ENCODE measurements at places on chromosomes 1 and 21.

DNA sequence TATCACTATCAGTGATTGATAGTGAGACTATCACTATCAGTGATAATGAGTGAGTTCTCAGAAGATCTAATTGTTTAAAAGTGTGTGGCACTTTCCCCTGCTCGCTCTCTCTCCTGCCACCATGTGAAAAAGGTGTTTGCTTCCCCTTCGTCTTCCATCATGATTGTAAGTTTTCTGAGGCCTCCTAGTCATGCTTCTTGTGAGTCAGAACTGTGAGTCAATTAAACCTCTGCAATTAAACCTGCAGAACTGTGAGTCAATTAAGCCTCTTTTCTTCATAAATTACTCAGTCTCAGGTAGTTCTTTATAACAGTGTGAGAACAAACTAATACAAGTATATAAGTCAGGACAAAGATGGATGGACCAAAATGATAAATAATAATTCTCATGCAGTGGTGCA, 7.0 kb upstream of the IL23R start:
- DNase-seq = no peak

DNA sequence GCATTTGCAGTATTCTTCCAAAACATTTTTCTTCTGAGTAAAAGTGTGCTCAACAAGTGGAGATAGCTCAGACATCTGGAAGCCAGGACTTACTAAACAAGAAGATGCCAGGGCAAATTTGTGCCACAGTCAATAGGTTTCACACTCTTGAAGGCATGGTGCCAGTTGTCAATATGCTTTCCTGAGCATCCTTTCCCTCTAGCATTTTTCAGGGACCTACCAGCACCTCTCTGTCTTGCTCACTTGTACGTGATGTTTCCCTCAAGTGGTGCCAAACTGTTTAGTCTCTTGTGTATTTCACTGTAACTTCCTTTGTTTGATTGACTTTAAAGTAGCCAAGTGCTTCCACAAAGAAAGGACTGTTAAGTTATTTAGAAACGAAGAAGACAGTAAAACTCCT, 194.0 kb upstream of the SGIP1 start:
- DNase-seq = no peak

- DNase-seq = peak; percentile 53
Measured at GRCh38 chr1:3237994-3238702, 169.1 kb downstream of the PRDM16 start.

GRCh38 chr1:88825721-88826120, 65.6 kb downstream of the GTF2B start:
- no peak for DNase-seq

- no peak for DNase-seq
Measured at GRCh38 chr1:161907265-161907664, 116.4 kb downstream of the OLFML2B start.

GRCh38 chr1:85128316-85128715, 72.5 kb downstream of the SYDE2 start:
- no peak for DNase-seq

GRCh38 chr1:192763243-192763642, 45.6 kb upstream of the RGS2 start:
- no peak for DNase-seq

- no peak for DNase-seq
Measured at GRCh38 chr1:183363972-183364371, 54.2 kb downstream of the NMNAT2 start.

GRCh38 chr1:109623601-109624161, 4.0 kb downstream of the AMPD2 start:
- peak; percentile 81 for DNase-seq

DNA sequence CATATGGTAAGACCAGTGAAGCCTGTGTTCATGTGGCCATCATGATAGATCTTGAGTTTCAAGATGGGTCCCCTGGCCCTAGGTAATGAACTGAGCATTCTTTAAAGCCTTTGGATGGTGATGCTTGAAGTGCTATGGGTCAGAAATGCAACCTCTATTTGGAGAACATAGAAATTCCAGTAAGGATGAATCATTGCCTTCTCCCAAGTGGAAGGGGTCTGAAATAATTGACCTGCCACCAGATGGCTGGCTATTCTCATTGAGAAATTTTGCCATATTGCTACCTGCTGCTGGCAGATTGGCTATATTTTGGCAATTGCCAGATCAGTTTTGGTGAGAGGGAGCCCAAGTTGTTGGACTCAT, 739 bp upstream of the IFI6 start:
- no peak for DNase-seq

DNA sequence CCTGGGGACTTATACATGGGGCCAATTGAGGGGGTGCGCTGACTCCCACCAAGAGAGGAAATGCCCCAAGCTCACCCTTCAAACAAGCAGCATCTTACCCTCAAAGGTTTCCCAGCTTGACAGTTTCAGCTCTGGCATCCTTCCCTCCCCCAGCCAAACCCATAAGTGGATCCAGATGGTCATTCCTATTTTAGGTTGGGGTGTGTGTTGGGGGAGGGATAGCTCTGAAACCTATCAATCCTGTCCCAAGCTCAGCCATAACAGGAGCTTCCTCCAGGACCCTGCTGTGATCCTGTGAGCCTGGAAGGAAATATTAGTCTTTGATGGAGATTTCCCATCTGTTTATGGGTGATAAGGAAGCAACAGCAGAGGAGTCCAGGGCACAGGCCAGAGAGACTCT, 3.4 kb upstream of the TMEM222 start:
- DNase-seq = no peak

DNA sequence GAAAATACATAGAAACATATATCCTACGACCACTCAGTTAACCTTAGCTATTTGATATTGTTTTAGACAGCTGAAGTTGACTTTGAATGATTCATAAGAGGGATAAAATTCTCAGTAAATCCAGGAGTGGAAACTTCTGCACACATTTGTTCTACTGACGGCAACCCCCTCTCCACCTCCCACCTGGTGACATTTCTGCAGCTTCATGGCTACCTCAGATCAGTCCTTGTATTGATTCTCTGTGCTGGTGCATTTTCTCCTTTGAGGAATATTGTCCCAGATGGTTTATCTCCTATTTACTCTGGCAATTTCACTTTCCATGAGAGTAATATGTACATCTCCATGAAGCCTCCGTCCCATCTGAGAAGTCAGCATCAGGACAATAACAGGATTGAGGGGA, 57.7 kb upstream of the COA6 start:
- no peak for DNase-seq

- no peak for DNase-seq
Measured at GRCh38 chr21:42543106-42543847, 29.6 kb downstream of the SLC37A1 start.

- no peak for DNase-seq
Measured at GRCh38 chr1:154170547-154171222, 15.8 kb upstream of the NUP210L start.

- no peak for DNase-seq
Measured at GRCh38 chr1:12005488-12006166, 13.7 kb upstream of the MIIP start.

DNA sequence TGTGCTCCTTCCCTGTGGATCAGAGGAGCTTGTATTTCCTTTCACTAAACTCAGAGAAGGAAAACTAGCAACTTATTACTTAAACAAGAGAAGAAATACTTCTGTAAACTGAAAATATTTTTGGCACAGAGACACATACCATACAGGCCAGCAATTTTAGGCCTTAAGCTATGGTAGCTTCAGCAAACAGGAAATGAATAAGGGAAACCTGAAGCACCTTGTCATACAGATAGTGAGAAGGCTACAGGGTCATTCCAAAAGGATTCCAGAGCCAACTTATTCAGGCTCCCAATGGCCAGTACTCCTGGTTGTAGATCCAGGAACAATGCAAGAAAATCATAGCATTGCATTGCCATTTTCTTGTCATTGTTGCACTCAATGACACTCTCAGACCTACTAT, 9.1 kb upstream of the KYAT3 start:
- no peak for DNase-seq

DNA sequence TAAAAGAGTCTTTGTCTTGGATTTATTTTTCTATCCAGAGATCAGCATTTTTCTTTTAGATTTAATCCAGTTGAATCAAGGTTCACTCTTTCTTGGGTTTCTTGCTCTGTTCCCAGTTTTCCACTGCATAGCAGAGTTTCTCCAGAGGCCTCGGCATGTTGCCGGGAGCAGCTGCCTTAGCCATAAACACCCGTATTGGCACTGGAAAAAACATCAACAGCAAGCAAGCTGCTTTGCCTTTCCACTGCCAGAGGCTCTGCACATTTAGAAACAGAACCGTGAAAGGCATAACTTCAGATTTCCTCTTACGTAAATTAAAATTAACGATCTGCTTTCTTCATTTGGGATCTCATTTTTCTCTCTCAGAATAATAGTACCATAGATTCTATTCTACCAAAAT, 181.8 kb upstream of the L1TD1 start:
- no peak for DNase-seq

DNA sequence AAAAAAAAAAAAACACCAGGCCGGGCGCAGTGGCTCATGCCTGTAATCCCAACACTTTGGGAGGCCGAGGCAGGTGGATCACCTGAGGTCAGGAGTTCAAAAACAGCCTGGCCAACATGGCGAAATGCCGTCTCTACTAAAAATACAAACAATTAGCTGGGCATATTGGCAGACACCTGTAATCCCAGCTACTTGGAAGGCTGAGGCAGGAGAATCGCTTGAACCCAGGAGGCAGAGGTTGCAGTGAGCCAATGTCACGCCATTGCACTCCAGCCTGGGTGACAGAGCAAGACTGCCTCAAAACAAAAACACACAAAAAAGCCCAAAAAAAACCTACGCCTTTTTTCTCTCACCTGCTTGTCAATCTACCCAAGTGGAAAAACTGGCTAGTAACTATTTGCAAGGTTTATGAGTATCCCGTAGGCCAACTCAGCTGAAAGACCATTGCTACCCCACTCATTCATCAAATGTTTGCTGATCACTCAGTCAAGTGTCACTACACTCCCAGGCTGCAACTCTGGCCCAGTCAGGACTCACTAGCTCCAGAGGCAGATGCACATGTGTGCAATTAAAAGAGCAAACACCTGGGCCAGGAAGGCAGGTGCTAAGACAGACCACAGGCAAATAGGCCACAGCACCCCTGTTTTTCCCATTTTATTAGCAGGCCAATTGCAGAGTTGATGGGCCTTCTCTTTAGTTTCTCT, 2.0 kb downstream of the CSRP1 start:
- DNase-seq = no peak

- DNase-seq = no peak
Measured at GRCh38 chr1:41812051-41812450, 106.7 kb downstream of the HIVEP3 start.

DNA sequence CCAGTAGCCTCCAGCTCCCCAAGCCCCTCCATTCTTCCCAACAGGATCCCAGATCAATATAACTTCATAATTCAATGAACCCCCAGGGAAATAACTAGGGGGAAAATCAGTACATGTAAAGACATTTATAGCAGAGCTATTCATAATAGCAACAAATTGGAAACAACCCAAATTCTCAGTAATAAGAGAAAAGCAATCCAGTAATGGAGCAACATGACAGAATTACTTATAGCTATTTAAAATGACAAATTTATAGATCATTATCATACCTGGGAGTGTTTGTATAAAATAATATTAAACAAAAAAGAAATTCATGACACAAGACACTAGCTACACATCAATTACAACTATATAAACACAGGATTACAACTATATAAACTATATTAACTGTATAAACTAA, 20.2 kb downstream of the PLEKHA6 start:
- DNase-seq = no peak

DNA sequence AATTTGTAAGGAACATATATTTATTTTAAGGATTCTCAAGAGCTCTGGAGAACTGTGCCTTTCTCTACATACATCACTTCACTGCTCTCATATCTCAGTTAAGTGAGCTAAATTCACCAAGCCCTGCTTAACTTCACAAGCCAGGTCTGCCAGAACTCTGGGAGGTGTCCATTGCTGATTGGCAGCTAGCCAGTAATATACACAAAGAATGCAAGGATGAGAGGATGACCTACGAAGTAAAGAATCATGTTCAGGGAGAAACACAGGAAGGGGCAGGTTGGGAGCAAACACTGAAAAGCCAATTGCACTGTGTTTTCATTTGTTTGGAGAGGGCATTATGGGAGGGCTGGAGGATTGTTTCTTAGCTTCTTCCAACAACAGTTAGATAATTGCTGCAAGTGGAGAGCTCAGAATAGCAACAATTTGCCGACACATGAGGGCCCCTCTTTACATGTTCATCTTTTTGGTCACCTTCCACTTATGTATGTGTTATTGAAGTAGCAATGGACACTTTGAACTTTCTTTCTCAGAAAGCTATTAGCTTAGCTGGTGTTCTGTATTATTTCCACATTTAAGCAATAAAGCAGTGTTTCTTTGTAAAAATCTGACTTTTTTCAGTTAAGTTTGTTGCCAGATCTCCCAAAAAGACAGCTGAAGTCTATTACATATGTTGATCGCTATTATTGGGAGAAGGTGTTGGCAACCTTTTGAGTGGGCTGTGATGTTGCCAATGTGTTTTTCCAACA, 254.8 kb downstream of the LTN1 start:
- DNase-seq = no peak

DNA sequence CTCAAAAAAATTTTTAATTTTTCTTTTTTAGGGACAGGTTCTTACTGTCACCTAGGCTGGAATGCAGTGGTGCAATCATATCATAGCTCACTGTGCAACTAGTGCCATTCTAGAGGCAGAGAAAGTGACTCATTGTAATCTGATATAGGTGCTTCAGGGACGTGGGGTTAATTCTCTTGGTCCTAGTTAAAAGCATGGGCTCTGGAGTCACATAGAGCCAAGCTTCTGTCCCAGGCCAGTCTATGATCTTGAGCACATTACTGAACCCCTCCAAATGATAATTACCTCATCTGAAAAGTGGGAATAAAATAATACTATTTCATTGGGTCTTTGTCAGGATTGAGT, 1.1 kb upstream of the ADIPOR1 start:
- DNase-seq = no peak
